AG08395 (cell line): ENCODE measurements at places on chromosomes 4 and X.

DNA sequence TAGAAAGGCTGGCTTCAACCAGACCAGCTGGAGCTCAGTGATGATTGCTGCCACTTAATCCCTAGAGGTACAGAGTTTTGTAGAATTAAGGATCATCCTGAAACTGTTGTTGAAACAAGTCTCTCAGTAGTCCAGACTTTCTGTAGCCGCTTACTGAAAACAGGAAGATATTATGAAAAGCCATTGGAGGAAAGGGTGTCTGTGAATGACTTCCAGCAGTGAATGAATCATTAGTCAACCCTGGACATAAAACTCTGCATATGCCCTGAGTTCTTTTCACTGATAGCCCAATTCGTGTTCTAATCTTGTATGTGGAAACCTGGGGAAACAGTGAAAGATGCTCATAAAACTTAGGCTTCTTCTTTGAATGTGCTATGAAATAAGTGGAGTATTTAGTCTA is 14.8 kb downstream of the HOPX start:
- DNase-seq, result peak; percentile 7

- DNase-seq, result no peak
Observed at GRCh38 chr4:159035570-159035969, 67.3 kb upstream of the RAPGEF2 start.

DNA sequence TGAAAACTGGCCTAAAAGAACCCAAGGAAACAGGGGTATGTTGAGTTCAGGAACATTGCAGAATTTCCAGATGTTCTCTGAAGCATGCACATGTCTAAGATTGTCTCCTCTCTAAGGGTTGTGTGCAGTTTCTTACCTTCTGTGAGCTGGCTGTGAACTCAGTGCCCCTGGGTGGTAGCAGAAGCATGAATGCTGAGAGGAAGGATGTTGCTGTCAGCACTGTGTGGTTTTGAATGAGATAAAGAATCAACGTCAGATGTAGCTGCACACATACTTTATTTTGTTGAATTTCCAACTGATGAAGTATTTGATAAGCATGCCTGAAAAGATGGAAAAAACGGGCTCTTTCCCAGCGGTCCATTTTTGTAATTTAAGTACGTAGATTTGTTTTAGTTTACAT is 23.8 kb upstream of the CD38 start:
- DNase-seq, result no peak

GRCh38 chrX:128581615-128582014 is 529.4 kb upstream of the ACTRT1 start:
- DNase-seq, result no peak

- DNase-seq, result no peak
Observed at GRCh38 chr4:150261571-150261970, 183.3 kb downstream of the DCLK2 start.

DNA sequence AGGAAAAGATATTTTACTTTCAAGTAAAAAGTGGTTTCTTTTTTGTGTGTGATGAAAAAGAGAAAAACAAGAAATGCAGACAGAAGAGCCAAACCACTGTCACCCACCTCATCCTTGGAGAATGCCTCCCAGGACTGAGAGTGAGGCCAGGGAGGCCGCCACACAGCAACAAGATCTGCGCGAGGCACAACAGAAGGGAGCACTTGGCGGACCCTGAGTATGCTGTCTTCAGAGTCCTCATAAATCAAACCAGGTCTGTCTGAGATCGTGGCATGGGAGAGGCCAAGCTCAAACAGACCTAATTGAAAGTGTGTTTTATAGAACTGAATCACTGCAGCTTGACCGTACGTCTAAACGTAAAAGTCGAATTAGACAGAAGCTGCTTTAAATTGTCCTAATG is 134.3 kb upstream of the VCX2 start:
- no peak for DNase-seq

GRCh38 chr4:37988670-37989069 is 28.5 kb downstream of the PTTG2 start:
- no peak for DNase-seq

DNA sequence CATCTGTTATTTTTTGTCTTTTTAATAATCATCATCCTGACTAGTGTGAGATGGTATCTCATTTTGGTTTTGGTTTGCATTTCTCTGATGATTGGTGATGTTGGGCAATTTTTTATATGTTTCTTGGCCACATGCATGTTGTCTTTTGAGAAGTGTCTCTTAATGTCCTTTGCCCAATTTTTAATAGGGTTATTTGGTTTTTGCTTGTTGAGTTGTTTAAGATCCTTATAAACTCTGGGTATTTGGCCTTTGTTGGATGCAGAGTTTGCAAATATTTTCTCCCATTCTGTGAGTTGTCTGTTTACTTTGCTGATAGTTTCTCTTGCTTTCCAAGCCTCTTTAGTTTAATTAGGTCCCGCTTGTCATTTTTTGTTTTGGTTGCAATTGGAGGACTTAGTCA is 152.1 kb upstream of the MED14 start:
- no peak for DNase-seq

GRCh38 chr4:125049711-125050110 is 265.0 kb upstream of the FAT4 start:
- no peak for DNase-seq

DNA sequence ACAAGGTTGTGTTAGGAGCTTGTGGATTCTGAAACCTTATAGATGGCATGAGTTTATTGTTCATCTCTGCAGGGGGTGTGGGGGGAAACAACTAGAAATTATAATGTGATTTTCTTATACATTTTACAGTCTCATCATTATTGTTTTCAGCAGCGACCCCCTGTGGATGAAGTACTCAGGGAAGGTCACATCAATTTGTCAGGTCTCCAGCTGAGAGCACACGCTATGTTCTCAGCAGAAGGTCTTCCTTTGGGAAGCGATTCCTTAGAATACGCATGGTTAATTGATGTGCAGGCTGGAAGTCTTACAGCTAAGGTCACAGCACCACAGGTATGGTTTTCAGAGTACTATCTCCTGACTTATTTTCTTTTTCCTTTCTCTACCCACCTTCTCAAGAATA is 72.2 kb downstream of the BLTP1 start:
- peak; percentile 12 for DNase-seq

DNA sequence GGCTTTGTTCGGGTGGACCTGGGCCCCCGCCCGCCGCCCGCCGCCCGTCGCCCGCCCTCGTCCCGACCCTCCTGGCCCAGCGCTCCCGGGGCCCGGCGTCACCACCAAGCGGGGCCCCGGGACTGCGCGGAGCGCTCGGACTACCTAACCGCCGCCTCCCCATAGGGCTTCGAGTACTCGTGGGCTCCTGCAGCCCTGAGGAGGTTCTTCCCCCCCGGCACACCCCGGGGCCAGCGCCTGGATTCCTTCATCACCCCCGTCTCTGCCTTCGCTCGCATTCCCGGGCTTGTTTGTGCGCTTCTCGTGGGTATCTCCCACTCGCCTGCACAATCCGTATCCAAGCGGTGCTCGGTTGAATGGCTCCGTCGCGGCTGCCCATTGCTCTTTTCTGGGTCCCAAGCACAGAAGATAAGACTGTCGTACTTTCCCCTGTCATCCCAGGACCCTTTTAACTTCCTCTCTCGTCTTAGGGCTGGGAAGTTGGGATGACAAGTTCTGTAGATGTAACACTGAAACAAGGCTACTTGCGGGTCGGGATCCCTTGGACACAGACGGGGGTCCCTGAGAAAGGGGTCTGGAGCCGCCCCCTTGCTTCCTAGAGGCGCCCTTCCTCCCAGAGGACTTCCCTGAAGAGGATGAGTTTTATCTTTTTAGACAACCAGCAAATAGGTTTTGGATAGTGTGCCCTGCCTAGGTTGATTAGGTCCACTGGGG is 565 bp downstream of the MOB1B start:
- peak; percentile 53 for DNase-seq

DNA sequence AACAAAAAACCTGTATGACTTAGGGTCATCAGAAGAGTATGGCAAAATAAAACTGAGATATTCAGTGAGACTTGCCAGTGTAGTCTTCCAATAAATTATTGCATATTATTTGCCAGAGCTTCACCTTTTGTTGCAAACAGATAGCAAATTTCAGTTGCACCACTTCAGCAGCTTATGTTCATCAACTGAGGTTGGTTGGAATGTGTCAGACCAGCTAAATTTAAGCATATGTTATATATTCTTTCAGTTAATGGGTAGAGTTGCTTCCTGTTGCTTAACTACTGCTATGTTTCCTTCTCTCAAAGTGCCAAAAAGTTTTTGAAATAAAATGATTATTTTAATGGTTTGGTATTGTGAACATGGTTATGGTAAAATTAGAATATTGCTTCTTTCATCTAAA is 61.5 kb downstream of the GALNT7 start:
- DNase-seq, result no peak

- DNase-seq, result no peak
Observed at GRCh38 chr4:19472666-19473065, 779.0 kb upstream of the SLIT2 start.

- DNase-seq, result no peak
Observed at GRCh38 chr4:4534515-4535145, 7.2 kb downstream of the STX18 start.

DNA sequence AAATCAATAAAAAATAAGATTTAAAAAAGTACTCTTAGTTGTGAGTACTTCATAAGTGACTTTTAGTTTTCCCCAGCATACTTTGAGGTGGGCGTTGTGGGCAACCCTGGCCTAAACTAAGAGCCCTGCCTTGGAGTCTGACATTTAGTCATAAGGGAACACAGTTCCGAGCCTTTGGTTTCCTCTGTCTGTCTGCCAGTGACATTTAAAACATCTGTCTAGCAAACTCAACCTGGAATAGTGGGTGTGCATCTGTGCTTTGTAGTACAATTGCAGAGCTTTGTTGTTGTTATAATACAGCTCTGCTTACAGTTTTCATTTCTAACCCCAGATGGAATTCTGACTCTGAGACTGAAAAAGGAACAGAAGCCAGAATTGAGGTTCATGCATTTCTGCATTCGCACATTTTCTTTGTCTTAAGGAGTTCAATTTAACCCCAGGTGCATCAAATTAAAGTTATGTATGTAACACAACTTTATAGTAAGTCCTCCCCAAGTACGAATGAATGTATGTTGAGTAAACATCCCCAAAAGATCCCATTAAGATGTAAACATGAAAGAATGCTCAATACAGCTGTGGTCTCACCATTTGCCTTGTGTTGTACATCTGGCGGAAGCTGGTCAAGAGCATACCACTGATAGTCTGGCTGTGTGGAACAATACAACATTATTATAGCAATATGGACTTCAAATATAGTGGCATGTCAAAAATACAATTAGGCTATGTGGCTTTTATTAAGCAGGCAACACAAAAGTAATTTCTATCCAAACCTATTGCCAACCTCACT is 25.9 kb downstream of the TNIP3 start:
- DNase-seq, result no peak

GRCh38 chr4:147984065-147984777 is 252.3 kb downstream of the ARHGAP10 start:
- peak; percentile 67 for DNase-seq

DNA sequence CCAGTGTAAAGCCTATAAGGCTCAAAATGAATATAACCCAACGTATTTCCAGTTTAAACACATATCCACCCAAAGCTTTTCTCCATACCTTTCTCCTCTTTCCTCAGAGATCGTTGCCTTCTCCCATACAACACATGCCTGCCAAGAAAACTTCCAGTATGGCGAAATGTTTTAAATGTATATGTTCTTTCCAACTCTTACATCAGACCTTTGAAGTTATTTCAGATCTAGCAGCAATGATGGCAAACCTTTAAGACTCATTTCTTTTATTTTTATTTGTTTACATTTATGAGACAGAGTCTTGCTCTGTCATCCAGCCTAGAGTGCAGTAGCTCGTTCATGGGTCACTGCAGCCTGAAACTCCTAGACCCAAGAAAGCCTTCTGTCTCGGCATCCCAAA is 265.4 kb downstream of the BMPR1B start:
- no peak for DNase-seq

GRCh38 chr4:78213218-78213617 is 156.1 kb downstream of the FRAS1 start:
- no peak for DNase-seq

- peak; percentile 33 for DNase-seq
Observed at GRCh38 chr4:146567396-146567795, 45.7 kb upstream of the SLC10A7 start.

GRCh38 chr4:182716192-182716591 is 201.0 kb downstream of the DCTD start:
- DNase-seq, result no peak

DNA sequence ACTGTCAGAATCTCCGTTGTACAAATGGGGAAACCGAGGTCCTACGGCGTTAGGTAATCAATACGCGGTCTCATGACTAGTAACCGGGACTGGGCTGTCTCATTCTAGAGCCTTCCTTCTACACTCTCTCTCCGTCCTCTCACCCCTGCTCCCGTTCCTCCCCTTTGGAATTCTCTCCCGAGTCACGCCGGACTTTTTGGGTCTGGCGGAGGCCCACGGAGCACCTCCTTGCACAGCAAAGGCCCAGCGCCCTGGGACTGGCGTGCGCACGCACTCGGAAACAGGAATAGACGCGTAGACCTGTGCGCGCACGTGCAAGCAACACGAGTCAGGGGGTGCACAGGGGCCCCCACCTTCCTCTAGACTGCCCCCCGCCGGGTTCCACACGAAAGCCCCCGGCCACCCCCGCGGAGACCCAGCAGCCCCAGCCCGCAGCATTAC is 361 bp downstream of the QDPR start:
- DNase-seq, result peak; percentile 50

DNA sequence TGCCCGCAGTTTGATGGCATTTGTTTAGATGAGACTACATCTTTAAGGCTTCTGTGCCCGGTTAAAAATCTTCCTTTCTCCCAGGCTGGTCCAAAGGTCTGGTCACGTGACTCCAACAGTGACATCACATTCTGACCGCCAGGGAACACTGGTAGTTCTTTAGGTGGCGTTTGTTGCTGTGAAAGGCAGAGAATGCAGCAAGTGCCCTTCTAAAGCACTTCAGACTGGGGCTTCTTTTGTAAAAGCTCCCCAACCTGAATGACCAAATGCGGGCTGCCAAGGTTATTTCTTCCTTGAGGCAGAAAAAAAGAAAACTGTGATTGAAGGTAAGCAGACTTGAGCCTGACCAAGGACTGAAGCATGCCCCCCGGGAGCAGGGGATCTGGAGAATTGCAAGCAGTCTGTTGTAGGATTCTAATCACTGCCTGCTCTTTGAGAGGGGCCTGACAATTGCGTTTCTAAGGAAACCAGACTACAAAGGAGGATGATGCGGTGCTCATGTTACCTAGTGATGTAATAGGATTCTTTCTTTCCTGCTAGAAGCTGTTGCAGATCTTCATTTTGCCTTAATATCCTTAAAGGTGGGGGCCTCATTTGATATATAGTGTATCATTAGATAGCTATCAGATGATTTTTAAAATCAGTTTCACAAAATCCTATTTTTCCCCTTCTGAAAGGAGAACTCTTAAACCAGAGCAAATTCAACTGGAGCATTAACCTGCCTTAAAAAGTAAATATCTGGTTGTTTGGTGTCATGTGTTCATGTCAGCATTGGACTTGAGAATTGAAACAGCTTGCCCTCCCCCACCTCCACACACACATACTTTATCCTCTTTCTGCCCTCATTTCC is 133.1 kb downstream of the AKAP4 start:
- no peak for DNase-seq

DNA sequence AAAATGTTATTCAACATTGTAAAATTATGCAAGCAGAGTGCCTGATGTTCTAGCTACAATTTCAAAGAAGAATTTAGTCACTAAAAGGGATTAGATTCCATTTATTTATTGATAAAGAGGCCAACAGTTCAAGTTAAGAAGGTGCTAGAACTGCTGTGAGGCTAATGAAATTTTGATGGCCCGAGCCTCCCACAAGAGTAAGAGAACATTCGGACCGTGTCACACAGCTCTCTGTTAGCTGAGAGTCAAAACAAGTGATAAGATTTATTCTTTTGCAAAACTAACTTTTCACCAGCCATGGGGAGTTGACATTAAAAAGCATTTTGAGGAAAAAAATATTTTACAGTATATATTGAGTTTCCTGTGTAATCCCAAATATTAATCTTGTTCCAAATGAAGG is 106.8 kb downstream of the TENM3 start:
- DNase-seq, result no peak

- DNase-seq, result no peak
Observed at GRCh38 chr4:173675446-173675845, 145.4 kb upstream of the HAND2 start.
